Mesothelial cell of epicardium (in vitro differentiated cells): ENCODE measurements at places on chromosomes 1 and 21. TPM values are rescaled to one million over a fixed set of nuclear protein-coding genes. Genes with fewer than 3 reads are reported as not detected.

DNA sequence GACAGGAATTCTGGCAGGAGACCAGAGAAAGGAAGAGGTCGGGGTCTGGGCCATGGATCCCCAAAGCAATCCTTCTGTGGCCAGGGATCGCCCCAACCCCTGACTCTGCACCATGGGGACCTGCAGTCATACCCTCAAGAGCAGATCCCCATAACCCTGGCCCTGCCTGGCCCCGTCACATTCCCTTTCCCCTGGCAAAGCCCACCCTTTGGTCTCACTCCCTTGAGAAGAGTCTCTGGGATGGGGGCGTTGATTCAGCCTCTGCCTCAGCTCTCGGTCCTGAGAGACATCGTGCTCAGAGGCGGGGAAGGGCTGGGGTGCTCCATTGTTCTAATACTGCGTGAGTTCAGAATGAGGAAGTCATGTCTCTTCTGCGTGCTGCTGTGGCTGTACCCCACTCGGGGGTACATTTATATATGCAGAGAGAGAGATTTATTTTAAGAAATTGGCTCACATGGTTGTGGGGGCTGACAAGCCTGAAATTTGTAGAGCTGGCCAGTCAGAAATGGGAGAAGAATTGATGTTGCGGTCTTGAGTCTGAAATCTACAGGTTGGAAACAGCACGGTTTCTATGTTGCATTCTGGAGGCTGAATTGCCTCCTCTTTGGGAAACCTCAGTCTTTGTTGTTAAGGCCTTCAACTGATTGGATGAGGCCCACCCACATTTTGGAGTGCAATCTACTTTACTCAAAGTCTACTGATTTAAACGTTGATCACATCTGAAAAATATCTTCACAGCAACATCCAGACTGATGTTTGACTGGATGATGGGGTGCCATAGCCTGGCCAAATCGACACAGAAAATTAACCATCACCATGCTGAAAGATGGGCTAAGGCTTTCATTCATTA is 4.2 kb upstream of the PADI2 start:
- no peak overlapping the region for H3K27ac ChIP-seq
- no peak overlapping the region for H3K4me3 ChIP-seq
- peaks cover 32% of the 10 kb centered on the region for H3K4me1 ChIP-seq
- DNase-seq = no peak
- H3K27me3 ChIP-seq = peaks cover 21% of the 10 kb centered on the region

DNA sequence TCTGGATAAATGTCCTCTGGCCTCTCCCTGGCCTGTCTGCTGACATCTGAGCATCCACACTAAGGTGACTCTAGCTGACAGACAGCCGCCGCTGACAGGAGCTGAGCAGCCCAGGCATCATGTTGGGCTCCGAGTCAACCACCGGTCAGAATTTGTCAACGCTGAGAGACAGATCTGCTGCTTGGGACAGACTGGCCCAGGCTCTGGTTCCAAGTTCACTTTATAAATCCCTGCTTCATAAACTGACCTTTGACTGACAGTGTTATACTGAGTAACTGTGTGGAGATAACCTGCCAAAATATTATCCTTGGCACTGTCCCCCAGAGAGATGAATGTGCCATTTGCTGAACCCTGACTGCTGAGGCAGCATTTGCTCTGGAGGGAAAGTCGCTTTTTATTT is 616.7 kb downstream of the NPHP4 start:
- no peaks in the 10 kb centered on the region for H3K36me3 ChIP-seq
- H3K27ac ChIP-seq = no peak overlapping the region
- peaks cover 18% of the 10 kb centered on the region for H3K27me3 ChIP-seq
- no peak for DNase-seq
- no peak overlapping the region for H3K4me3 ChIP-seq

GRCh38 chr1:203504400-203505250 is 10.7 kb downstream of the OPTC start:
- peak; percentile 60 for DNase-seq
- peaks cover 3% of the 10 kb centered on the region for H3K27me3 ChIP-seq
- peaks cover 45% of the 10 kb centered on the region for H3K4me1 ChIP-seq
- no peak overlapping the region for H3K4me3 ChIP-seq
- no peaks in the 10 kb centered on the region for H3K36me3 ChIP-seq

- no peak for DNase-seq
- no peak overlapping the region for H3K4me3 ChIP-seq
- no peaks in the 10 kb centered on the region for H3K4me1 ChIP-seq
- no peak overlapping the region for H3K27ac ChIP-seq
- no peaks in the 10 kb centered on the region for H3K36me3 ChIP-seq
These were observed 377.1 kb downstream of the LRRIQ3 start for GRCh38 chr1:73820843-73821242.

SLC35A3 gene
- total RNA-seq = 20.6 to 24.2 TPM (median 22.2 TPM) in 3 replicates

RNF223 gene
- total RNA-seq = 0.27 to 0.57 TPM (median 0.40 TPM) in 3 replicates
